ENCODE measurements at places on chromosomes 1 and 21.

GRCh38 chr1:229896306-229896705 is 170.7 kb upstream of the GALNT2 start:
- DNase-seq: no peak

DNA sequence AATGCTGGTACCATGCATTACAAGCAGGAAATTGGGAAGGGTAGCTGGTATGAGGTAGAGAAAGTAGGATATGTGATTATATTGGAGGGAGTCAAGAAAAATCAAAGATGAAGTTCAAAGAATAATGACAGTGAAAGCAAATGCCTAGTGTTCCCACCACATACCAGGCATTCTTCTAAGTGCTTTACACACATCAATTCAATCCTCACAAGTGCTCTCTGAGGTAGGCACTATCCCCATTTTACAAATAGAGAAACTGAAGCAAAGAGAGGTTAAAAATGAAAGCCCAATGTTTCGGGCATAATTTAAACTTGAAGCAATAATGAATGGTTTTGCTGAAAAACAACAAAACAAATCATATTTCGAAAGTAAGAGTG is 40.1 kb upstream of the MCOLN3 start:
- no peak for DNase-seq

GRCh38 chr1:91885213-91885715 is 687 bp downstream of the TGFBR3 start:
- DNase-seq: no peak

GRCh38 chr1:228548788-228549187 is 61.6 kb downstream of the RNF187 start:
- DNase-seq: no peak

DNA sequence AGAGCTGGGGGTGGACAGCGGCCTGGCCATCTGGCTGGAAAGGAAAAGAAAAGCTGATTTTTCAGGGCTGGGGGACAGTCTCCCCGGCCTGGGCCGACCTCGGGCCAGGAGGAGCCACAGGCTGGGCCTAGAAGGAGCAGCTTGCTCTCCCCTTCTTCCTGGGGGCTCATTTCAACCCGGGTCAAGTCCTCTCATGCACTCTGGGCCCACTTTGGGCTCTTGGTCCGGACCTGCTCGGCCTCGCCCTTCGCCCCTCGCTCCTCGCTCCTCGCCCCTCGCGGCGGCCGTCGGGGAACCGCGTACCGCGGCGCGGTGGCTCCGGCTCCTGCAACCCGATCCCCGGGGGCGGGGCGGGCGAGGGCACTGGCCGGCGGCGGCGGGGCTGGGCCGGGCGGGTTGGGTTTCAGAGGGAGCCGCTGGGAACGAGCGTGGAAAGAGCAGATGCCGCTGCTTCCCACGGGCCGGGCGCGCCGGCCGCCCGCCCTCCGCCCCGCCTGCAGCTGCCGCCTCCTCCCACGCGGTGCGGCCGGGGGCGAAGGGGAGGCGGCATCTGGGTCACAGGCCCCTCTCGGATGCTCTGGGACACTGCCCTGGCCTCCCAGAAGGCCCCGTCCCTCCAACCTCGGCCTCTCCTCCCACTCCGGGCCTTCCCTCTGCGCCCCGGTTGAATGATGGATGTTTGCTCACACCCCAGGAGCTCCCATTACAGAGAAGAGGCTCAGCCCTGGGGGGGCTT is 6.6 kb downstream of the HEYL start:
- DNase-seq: no peak

- no peak for DNase-seq
Measured at GRCh38 chr1:193929374-193930033, 743.1 kb upstream of the B3GALT2 start.

GRCh38 chr1:224116131-224116530 is 2.2 kb downstream of the FBXO28 start:
- DNase-seq: no peak

DNA sequence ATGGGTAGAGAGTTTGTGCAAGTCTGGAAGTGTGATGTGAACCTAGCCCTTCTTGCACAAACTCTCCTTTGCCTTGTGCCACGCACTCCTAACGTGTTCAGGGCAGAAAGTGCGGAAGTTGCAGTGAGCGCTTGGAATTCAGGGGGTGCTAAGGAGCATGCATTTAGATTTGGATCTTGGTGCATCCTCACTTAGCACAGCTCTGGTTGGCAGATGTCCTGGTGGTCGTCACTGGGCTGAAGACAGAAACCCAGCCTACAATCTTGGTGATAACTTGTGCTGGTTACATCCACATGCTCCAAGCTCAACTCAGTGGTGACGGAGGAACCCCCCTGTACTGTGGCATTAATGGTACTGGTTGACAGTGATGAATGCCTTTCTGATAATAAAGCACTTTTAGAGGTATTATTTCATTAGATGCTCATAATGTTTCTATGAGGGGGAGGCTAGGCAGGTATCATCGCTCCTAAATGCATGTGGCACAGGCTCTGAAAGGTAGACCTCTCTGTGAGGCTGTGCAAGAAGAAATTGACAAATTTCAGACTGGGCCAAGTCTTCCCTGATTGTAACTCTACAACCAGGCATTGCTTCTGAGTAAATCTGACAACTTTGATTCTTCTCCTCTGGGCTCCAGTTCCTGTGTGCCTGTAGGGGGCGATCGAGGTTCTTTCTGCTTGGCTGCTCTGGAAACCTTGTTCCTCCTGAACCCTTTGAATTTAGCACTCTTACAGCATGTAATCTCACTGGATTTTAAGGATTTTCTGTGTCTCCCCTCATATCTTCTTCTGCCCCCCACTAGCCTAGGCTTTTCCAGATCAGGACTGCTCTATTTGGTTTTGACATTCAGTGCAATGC is 40.6 kb downstream of the MAPKAPK2 start:
- DNase-seq: no peak

Measured in fibroblast of skin of left quadriceps (primary cell).